ENCODE measurements at places on chromosomes 3 and 15. TPM values are rescaled to one million over a fixed set of nuclear protein-coding genes. Genes with fewer than 3 reads are reported as not detected.

GRCh38 chr15:53115563-53115962 is 325.4 kb upstream of the ONECUT1 start:
- DNase-seq, result no peak

FETUB gene
- not detected for polyA plus RNA-seq

LIPH gene
- polyA plus RNA-seq, result 2.5 TPM

DNA sequence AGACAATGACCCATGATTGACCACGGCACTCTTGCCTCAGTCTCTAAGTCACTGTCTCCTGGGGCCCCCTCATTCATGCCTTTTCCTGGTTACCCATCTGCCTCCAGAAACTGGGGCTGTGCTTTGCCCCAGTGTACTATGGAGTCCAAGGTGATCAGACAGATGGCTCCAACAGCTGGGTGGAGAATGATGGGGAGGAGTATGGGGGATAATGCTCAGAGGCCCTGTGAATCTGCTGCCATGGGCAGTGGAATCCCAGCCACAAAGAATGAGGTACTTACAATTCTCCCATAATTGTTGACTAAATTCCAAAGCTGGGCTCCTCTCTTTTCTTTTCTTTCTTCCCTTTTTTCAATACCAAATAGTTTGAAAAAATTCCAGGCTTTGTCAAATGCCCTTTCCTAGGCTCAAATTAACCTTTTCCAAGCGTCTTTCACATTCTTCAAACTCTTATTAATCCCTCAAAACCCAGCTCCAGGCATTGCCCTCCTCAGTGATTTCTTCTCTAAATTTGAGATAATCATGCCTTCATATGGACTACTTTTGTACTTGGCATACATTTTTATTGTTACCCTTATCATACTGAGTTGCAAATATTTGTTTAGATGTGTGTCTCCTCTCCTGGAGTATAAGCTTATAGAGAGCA is 148.5 kb upstream of the ICE2 start:
- DNase-seq, result no peak

NAALADL2 gene
- polyA plus RNA-seq, result 18.1 TPM

DNA sequence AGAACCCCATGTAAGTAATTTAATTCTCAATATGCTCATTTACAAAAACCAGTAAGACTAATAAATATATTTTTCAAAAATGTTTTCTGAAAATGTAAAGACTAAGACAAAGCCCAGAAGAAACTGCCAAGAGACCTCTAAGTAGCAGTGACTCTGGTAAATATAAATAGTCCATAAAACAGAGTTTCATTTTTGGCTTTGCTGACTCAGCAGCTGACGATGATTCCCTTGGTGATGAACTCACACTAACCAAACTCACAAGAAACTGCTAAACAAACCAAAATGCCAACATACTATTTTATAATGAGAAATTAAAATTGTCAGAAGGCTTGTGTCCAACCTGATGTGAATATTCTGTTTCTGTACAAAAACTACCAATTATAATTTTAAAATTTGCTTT is 31.5 kb upstream of the IMPG2 start:
- DNase-seq, result no peak

DNA sequence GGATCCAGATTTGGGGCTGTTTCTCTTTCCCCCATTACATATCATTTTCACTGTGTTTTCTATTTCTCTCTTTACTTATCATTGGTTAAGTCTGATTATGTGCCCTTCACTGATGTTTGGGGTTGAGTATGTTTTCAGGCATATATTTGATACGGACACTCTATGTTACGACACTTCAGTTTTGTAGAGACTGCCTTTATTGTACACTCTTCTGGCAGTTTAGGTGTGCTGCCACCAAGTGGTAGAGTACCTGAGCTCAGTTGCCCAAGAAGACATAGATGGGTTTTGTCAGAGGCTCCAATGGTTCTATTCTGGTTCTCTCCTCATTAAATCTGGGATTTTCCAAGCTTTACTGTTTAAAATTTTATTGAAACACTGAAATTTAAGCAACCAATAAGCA is 255.0 kb upstream of the ROPN1 start:
- DNase-seq, result no peak

DNA sequence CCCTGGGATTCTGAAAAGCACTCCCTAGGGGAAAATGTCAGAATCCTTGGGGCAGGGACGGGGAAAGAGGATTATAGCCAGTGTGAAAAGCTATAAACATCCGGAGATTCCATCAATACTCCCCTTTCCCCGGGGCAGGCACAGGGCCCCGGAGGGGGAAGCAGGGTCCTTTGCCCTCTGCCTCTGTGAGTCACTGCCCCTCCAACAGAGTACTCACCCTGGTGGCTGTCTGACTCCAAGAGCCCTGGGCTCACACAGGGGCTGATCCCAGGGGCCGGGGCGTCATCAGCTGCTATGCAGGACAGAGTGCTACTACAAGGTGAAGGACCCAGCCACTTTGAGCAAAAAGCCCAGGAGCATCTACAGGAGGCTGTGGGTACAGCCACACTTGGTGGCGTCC is 133.0 kb upstream of the PRR20G start:
- DNase-seq, result no peak

DNA sequence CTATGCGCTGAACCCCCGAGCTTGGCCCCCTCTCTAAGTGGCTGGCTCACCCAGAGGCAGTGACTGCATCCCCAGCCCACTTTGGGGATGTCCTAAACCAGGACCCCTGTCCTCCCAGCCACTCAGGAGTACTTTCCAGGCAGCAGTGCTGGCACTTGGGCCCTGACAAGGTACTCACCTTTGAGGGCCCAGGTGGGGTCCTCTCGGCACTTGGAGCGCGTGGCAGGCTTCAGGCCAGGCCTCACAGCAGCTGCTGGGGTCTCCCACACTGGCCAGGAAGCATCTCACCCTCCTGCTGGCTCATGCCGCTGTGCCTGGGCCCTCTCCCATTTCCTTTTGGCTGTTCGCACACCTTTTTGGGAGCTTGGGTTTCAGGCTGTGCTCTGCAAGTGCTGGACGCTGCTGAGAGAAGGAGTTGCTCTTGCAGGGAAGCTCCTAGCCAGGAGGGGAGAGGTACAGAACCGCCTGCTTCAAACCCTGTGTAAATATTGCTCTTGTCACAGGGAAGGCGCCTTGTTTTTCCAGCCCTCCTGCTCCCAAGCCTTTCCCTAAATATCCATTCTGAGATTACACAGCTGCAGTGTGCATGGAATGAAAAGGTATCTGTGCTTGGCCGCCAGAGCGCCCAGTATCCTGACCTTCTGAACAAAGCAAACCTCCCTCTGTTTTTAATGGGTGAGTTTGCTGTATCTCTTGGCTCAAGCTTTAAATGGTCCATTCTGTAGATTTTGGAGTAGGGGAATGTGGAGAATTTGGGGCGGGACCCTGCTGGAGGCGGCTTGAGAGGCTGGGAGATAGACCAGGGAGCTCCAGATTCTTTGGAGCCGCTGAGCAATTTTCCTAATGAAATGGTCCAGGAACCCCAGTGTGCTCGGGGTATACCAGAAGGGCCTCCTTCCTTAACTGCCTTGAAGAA is 45.6 kb downstream of the DNASE1L3 start:
- DNase-seq, result no peak

- no peak for DNase-seq
Measured at GRCh38 chr3:141382571-141382970, 14.3 kb downstream of the ZBTB38 start.

DNA sequence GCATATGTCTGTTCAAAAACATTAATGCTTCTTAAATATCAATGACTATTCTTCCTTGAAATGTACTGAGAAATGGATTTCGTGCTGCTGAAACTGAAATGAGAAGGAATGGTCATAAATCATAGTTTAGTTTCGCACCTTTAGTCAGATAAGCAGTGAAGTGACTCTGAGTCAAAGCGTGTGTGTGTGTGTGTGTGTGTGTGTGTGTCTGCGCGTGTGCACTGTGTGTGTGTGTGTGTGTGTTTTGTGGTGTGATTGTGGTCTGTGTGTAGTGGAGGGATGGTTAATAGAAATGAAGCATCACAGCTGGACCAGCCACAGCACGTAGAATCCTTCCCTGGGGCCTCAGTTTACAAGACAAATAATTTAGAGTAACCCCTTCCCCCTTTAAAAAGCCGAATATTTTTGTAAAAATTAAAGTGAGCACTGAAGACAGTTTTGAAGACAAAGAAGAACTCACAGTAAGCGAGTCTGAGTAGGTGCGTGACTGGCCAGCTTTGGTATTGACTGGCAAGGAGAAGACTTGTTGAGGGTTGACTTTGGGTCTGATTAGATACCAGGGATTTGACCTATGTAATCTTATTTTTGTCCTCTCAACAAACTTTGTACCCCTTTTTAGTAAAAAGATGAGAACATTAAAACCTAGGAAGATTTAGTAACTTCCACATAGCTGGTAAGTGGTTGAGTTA is 202.0 kb upstream of the IL12A start:
- DNase-seq, result no peak

DNA sequence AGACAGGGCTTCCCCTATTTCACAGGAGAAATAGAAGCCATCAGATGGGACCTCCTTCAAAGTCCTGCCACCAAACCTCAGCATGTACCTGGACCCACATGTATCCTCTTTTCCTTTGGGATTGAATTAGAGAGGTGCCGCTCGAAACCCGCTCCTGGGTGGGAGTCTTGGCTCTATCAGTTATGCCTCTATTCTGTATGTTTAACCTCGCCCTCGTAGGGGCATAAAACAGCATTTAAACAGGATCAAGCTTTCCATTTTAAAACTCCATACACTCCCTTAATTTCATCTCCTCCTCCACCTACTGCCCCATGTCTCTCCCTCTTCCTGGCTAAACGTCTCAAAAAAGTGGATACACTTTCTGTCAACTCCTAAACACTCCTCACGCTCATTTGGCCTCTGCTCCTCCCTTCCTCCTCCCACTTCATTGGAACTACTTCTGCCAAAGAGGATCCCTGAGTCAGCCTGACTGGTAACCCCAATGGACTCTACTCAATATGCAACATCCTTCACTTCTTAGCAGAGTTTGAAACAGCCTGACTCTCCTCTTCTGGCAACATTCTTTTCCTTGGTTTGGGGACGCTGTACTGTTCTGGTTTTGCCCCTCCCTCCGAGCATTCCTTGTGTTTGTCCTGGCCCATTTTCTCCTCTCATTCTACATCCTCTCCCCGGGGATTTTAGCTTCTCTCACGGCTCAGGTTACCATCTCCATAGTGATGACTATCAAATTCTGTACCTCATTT is 23.0 kb upstream of the MUC20 start:
- DNase-seq, result no peak

DNA sequence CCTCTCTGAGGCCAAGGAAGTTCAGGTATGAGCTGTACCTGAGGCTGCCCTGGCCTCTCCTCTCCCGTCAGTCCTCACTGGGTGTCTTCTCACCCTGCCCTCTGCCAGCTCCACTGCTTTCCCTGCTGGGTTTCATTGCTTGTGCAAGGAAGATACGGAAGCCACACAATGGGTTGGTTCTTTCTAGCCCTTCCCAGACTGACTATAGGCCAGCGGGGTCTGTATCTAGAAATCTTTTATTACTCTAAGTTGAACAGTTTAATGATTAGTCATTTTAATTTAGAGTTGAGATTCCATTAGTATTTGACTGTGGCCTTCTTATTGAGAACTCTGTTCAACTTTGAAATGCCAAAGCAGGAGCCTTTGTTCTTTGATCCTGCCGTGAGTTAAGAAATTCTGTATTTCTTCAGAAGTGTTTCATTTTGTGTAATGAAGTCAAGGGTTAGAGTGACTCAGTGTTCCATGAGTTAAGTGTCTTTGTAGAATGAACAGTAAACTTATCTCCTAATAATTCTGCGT is 16.2 kb downstream of the C3orf62 start:
- no peak for DNase-seq

DNA sequence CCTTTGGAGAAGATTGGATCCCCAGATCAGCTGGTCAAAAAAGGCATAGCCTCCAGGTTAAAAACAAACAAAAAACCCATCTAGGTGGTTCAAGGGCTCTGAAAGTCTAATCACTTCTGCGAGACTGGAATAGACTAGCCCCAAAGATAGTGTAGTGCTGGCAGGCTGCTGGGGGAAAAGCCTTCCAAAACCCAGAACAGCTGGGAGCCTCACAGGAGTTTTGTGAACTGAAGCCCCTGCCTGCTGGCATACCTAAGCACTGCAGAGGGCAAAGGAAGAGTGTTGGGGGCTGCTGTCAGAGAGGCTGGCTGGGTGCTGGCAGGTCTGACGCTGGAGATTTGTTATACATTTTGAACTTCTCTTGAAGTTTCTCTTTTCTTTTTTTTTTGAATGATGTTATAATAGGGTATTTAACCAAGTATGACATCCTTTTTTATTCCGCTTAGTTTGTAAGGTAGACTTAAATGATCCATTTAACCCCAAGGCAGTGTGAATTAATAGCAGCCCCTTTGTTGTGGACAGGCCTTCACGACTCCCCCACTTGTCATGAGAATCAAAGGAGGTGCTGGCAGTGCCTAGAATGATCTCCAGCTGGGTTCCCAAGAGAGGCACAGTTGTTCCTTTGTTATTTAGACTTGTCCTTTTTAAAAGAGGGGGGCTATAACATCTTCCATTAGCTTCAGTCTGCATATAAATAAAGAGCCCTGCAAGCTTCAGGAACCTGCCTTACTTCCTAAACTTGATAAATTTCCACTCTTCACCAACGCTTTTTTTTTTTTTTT is 53.9 kb downstream of the CRTC3 start:
- no peak for DNase-seq

DNA sequence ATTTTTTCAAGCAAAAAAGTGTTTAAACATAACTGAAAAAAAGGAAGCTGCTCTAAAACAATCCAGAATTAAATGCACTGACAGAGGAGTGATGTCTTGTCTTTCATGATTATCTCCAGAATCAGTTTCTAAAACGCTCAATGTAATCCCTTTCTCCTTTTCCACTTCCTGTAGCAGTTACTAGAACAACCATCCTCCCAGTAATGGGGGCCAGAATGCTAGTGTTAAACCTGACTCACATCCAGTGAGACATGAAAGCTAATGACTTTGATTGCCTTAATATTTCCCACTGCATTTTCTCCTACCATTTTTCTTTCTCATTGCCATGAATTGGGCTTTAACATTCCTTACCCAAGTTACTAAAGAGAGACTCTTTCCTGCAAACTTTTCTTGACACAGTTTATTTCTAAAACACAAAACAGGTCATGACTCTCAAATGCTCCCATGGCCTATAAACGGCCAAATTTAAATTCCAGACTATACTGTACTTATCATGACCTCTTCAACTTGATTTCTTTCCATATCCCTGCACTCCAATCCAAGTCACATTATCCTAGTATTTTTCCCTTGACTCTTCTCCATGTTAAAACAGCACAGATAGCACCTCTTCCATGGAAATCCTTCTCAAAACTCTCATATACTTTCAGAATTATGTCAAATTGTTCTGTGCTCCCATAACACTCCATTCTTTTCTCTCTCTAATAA is 341.4 kb downstream of the NAALADL2 start:
- DNase-seq, result no peak

DNA sequence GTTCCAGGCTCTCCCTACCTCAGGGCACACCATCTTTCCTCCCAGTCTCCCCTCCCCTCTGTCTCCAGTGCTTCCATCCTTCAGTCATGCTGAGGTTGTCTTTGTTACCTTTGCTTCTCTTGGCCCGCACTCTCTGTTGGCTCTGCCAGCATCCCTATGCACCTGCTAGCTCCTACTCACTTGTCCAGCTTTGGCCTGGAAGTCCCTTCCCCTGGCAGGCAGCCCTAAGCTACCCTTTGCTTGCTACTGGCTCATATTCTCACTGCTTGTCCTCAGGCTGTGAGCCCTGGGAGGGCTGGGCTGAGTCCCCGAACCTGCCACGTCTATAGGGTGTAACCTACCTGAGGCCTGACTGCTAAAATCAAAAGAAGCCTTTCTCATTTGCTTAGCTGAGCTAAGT is 122.7 kb downstream of the PGPEP1L start:
- DNase-seq, result no peak
